ENCODE measurements at places on chromosomes 2 and 18.

DNA sequence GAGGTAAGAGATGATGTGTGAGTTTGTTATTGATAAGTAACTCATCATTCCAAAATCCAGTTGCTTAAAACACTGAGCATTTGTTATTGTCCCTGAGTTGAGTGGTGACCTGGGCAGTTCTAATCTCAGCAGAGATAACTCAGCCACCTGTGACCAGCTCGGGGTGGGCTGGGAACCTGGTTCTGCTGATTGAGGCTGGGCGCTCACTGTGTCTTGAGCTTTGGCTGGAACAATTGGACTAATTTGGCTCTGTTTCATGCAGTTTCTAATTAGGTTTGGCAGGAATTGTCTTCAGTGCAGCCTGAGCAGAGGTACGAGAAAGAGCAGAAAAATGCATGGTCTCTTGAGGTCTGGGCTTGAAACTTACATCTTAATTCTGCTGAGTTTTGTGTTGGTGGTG, 144.7 kb downstream of the RNF144A start:
- DNase-seq: no peak

- DNase-seq: peak; percentile 53
Measured at GRCh38 chr2:85741833-85742455, 11.8 kb upstream of the ATOH8 start.

DNA sequence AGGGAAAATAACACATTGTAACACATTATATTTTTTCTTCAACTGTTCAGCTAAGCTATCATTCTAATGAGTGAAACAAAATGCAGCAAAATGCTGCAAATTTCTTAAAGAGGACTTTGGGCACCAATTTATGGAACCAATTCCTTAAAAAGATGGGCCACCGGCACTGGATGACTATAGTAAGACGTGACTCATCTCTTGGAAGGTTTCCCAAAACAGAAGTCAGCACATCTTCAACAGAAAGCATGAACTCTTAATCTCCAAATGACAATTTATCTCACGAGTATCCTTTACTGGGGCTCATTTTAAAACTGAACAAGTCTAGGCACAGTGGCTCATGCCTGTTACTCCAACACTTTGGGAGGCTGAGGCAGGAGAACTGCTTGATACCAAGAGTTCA, 213.4 kb downstream of the CDH20 start:
- no peak for DNase-seq

GRCh38 chr18:2966560-2966959, 46.4 kb downstream of the LPIN2 start:
- no peak for DNase-seq

- DNase-seq: no peak
Measured at GRCh38 chr2:33616873-33617272, 17.8 kb upstream of the FAM98A start.

GRCh38 chr2:127479219-127479825, 47.0 kb downstream of the IWS1 start:
- DNase-seq: no peak

DNA sequence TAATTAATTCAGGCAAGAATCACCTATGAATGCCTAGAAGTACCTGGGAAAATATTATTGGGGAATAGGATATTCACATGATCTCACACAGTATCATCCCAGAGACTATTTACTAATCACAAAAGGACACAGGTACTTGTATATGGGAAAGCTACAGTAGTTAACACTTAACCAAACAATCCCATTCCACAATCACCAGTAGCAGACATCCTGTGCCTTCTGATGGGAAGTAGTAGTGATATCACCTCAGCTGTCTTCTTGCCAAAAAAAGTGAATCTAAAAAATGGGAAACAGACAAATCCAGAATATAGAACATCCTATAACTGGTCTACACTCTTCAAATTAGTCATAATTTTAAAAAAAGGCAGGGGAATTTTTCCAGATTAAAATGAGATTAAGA, 75.6 kb upstream of the CCDC150 start:
- no peak for DNase-seq

- no peak for DNase-seq
Measured at GRCh38 chr2:25624635-25625034, 48.7 kb downstream of the DTNB start.

DNA sequence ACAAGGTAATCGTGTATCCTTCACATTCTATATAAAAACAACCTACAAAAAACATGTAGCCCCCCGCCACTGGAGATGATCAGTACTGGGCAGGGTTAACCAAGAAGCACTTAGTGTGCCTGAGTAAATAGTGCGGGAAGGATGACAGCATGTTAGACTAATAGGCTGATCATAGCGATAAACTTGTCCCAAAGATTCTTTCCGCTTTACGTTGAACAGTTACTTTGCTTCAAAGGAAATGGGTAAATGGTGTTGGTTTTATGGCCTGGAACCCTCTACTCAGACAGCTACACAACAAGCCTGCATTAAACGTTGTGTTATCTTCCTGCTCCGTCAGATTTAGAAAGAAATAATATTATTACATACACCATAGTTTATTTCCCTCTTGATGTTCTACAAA, 67.7 kb downstream of the CTAGE1 start:
- no peak for DNase-seq

GRCh38 chr2:115161771-115162493, 719.5 kb downstream of the DPP10 start:
- DNase-seq: peak; percentile 59

- no peak for DNase-seq
Measured at GRCh38 chr18:54777118-54777791, 51.0 kb upstream of the RAB27B start.

DNA sequence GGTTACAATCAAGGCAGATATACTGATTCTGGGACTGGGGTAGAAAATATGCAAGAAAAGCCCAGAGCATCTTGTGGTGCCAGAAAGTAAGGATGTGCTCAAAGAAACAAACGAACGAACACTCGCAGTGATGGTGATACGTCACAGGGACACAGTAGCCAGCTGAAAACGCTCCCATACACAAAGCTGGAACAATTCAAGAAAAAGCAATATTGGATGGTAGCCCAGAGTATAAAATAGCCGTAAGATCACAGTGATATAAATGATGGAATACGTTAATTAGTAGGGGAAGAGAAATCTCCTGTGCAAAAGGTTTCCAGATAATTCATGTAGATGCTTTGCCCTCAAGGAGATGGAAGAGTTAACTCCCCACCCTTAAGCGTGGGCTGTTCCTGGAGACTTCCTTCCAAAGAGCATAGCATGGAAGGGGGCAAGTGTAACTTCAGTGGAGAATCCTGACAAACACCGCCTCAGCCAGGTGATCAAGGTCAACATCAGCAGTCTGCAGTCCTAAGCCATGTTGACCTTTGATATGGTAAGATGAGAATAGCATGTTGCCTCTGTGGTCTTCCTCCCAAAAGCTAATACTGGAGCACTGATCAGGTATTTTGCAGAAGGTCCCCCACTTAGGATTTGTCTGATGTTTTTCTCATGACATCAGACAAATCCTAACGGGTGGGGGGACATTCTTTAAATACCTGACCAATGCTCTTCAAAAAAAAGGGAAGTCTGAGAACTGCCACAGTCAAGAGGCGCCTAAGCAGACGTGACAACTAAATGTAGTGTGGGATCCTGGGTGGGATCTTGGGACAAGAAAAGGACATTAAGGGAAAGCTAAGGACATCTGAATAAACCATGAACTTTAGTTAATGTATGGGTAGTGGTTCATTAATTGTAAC, 99.0 kb downstream of the NCK2 start:
- no peak for DNase-seq

DNA sequence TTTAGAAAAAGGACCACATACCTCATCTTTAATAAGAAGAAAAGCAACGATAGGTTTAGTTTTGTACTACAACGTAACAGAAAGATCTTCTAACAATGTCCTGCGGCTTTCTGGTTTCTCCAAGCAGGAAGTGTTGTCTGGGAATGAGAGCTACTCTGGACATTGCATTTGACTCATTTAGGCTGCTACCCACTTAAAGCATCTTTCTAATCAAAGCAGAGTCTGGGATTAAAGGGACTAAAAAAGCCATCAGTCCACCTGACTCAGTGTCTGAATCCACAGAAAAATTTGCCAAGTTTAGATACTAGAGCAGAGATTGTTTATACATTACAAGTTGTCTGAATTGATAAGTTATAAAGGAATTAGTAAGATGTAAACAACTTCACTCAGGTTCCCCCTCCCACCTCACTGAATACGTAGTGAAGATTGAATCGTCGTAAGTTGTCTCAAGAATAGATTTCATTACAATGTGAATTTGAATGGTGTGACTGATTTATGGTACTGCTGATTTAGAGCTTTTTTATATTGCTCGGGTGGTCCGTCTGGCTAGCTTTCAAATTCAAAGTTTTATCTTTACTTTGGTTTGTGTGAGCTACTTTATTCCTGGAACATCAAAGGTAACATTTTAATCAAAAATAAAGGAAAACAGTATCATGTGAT, 70.2 kb upstream of the SMIM21 start:
- no peak for DNase-seq

GRCh38 chr2:122186761-122187222, 431.3 kb downstream of the TSN start:
- no peak for DNase-seq

GRCh38 chr2:224217233-224217961, 178.3 kb upstream of the SERPINE2 start:
- no peak for DNase-seq

- DNase-seq: no peak
Measured at GRCh38 chr2:86706220-86706619, 13.9 kb upstream of the RMND5A start.

DNA sequence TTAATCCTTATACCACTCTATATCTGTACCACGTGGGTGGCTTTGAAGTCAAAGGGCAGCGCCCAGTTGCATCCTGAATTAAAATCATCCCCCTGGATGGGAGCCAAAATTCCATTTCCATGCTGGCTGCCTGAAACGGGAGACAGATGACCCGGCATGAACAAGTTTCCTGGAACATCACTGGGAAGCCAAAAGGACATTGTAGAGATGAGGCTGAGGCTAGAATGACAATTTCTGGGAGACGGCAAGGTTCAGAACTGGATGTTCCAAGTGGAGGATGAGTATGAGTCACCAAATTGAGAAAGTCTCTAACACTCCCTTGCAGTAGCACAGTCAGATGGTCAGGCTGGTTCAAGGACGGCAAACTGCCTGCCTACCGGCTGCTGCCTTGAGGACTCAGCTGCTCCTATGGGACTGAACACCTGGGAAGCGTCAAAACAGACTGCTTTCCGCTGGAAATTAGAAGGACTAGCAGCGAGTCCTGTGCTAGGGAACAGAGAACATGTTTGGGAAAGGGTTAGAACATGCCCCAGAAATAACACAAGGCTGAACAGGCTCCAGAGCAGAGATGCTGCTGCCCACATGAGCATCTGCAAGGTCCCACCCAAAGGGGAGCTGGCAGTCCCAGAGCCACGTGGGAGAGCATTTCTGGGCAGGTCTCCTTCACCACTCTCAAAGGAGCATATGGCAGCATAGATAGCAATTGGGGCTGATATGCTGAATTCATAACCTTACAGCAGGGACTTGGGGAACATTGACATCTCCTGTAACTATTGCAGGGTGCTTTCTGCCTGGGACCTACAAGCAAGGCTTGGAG, 32.0 kb downstream of the YPEL5 start:
- no peak for DNase-seq

- DNase-seq: peak; percentile 5
Measured at GRCh38 chr2:11669454-11670291, at the start of gene NTSR2. TSS of gene NTSR2 (minus strand) at chr2:11670195. CDS start at chr2:11670129, 66 bp downstream.

- DNase-seq: no peak
Measured at GRCh38 chr18:38868757-38869156, 1303.2 kb upstream of the CELF4 start.

- DNase-seq: no peak
Measured at GRCh38 chr2:673615-674320, 3.4 kb downstream of the TMEM18 start.

GRCh38 chr2:113407446-113408099, 29.9 kb upstream of the ZNG1B start:
- DNase-seq: no peak

- no peak for DNase-seq
Measured at GRCh38 chr2:41900101-41900577, 147.7 kb upstream of the PKDCC start.

DNA sequence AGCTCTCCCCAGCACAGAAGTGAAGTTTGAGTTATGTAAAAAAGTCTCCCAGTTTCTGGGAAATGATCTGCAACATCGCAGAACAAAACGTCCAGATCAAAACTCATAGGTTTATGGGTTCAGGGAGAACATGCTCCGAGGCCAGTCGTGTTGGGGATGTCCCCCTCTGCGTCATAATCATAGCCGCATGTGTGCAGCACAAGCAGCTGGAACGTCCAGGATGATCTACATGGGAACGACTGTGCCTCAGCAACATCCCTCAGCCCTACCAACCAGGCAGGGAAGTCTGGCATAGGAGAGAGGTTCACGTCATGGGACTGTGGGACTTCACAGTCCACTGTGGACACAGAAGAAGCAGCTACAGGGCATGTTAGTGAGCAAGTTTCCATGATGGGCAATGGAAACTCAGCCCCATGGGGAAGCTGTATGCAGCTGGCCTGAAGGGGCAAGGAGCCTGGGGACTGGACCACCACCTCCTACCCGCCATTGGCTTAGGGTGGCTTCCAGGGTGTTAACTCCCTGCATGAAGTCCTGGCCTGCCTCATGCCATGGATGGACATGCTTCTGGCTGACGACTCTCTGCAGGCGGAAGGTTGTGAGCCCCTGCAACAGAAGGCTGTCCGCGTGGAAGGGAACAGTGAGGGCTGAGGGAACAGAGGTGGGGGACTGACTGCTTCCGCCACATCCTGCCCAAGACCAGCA, 96.9 kb downstream of the COPS8 start:
- DNase-seq: no peak

- DNase-seq: no peak
Measured at GRCh38 chr18:47846431-47846830, 84.0 kb downstream of the SMAD2 start.

DNA sequence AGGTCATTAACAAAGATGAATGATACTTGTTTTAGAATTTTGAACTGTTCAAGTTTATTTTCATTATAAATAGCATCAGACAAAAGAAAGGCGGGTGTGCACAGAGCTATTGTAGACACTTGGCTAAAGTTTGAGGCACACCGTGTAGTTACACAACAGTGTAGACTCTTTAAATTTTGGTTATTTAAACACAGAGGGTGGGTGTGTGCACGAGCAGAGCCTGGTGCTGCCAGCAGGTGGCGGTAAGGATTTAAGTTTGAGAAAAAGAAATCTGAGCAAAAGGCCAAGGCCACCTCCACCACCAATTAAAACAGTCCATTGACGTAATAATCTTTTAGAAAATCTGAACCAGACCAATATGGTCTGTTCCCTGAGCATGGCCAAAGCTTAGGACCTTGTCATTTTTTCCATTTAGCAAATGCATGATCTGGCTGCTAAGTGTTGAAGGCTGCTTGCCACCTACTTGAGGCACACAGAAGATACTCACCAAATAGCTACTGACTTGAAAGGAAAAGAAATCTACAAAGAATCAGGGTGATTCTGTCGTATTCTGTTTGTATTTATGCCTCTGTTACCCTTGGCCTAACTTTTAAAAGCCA, 14.3 kb downstream of the COPS7B start:
- DNase-seq: peak; percentile 48

DNA sequence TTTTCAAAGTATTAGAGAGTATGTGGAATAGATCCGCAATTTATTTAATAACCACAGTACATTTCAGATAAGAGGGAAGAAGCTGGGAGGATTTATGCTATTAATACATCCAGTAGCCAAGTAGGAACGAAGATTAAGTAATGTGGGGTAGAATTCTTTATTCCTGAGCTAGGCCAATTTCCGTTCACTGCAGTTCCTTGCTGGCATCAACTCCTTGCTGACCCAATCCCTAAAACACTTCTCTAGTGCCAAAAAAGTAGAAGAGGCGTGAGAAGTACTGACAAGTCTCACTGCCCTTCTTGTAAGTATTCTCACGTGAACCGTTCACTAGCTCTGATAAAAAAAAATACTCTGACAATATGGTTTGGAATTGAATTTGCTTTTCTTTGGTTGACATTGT, 211.4 kb downstream of the EPHA4 start:
- DNase-seq: no peak
